NCI-H446 (cell line): ENCODE measurements at places on chromosomes 7 and 10.

GRCh38 chr7:99953649-99954048 is 22.2 kb downstream of the AZGP1 start:
- no peak for DNase-seq

DNA sequence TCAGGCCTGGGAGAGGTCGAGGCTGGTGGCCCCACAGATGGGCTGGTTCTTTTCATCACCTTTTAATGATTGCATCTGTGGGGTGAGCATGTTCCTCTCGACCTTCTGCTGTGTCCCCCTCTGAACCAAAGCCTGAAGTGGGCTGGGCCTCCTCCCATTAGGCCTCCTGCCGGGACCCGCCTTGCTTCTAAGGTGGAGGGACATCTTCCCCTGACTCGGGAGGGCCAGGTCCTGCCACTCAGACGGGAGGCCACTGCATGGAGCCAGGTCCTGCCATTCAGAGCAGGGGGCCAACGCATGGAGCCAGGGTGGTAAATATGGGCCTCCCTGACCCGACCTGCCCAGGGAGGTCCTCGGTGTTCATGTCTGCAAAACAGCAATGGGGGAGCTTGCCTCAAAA is 188.4 kb downstream of the EBF3 start:
- no peak for DNase-seq

GRCh38 chr7:17044861-17045260 is 163.1 kb upstream of the AGR3 start:
- DNase-seq: no peak

DNA sequence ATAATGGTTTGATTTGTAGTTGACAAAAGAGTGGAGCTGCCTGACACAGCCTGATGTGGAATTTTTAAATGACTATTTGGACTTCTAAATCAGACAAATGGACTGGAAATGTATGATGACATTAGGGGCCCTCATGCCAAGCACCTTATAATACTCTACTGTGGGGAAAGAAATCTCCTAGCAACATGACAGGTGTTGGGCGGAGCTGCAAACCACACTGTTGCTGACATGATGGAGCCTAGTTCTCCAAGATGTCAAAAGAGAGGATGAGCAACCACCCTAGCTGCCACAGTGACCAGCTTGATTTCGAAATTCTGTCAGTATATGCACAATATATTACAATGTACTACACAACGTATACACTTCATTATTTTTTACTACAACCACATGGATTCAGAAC is 65.8 kb downstream of the RHOBTB1 start:
- no peak for DNase-seq

DNA sequence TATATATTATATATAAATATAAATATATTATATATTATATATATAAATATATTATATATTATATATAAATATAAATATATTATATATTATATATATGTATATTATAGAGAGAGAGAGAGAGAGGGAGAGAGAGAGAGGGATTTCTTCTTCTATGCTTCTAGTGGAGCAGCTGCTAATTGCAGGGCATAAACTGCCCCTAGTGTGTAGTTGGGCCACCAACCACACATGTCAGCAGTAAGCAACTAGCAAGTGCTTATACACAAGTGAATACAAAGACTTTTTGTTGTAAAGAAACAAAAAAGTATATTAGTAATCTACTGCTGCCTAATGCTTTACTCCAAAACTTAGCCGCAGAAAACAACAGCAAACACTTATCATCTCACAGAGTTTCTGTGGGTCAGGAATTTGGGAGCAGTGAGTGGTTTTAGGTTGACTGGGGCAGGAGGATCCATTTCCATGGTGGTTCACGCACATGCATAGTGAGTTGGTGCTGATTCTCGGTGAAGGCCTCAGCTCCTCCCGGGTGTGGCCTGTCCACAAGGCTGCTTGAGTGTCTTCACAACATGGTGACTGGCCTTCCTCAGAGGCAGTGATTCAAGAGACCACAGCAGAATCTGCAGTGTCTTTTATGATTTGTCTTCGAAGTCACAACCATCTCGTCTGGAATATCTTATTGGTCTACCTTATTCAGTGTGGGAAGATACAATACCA is 25.5 kb upstream of the BAG3 start:
- no peak for DNase-seq

DNA sequence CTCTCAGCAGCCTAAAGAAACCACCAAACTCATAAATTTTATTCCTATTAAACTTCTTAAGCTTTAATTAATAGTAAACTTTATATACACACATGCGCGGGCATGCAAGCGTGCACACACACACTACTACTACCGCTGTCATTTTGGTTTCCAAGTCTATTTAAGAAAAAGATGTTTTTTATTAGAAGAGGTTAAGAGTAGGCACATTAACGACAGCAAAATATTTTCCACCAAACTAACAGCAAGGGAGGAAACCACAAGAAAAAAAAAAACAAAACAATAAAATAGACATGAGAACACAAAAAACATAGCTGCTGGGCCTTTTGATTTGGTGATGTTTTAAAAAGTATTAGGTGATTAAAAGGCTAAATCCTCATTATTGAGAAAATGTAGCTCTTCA is 28.6 kb downstream of the RTKN2 start:
- DNase-seq: no peak
